ENCODE measurements at places on chromosomes 2 and 18.

DNA sequence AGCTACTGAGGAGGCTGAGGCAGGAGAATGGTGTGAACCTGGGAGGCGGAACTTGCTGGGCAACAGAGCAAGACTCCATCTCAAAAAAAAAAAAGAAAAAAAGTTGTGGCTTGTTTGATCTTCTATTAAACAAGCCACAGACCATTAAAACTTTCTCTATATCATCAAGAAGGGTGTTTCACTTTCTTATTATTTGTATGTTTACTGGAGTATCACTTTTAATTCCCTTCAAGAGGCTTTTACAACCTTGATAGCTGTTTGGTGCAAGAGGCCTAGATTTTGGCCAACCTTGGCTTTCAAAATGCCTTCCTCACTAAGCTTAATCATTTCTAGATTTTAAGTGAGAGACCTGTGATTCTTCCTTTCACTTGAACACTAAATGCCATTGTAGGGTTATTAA, 339.1 kb downstream of the TSN start:
- no peak for DNase-seq

DNA sequence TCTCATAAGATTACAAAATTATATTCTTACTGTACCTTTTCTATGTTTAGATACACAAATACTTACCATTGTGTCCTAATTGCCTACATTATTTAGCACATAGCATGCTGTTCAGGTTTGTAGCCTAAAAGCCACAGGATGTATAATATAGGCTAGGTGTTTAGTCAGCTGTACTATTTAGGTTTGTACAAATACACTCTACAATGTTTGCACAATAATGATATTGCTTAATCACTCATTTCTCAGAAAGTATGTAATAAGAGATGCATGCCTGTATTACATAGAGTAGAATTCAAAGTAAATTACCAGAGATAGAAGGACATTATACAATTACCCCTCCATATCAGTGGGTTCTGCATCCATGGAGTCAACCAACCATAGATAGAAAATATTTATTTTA, 201.1 kb upstream of the COL3A1 start:
- no peak for DNase-seq

GRCh38 chr2:204051984-204052556, 115.5 kb downstream of the ICOS start:
- DNase-seq, result no peak

DNA sequence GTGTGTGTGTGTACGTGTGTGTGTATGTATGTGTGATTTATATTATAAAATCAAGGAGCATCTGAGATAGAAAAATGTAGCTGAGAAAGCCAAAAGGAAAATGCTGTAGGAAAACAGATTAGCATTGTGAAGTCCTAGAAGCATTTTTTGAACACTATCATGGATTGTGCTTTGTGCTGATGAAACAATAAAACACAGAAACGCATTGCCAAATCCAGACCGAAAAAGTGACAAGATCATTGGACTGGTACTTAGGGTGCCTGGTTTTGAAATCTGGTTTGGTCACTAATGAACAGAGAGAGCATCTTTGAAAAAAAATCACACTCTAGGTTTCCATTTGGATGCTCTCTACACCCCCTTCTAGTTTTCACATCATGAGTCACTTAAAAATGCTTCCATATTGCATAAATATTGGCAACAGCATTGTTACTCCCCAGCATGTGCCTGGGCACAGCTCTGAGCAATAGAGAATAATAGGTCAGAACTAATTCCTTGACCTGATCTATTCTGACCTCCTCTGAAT, 214.6 kb upstream of the LRRTM1 start:
- no peak for DNase-seq

DNA sequence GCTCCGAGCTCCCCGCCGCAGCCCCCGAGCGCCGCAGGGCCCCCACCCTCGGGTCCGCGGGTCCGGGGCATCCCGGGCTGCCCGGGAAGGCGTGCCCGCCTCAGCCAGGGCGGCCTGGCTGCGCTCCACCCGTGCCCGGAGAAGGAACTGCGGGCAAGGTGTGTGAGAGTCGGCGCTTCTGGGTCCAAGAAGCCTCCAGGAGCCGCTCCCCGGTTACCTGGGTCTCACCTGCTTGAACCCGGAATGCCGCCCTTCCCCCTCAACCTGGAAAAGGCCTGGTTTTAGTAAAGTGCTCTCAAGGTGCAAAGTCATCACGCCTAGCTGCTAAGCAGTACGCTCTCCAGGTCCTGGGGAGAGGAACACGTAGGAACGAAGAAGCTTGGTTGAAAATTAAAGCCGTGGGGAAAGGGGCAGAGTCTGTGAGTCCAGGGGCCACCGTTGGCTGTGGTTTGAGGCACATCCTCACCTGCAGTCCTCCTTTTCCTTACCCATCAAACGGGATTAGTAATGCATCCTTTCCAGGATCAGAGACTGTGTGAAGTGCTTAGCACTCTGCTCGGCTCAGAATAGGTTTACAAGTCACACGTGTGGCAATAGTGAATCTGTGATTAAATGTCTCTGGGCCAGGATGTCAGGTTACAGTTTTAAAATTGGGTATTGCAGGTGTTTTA, 1.2 kb downstream of the ASAP2 start:
- no peak for DNase-seq

DNA sequence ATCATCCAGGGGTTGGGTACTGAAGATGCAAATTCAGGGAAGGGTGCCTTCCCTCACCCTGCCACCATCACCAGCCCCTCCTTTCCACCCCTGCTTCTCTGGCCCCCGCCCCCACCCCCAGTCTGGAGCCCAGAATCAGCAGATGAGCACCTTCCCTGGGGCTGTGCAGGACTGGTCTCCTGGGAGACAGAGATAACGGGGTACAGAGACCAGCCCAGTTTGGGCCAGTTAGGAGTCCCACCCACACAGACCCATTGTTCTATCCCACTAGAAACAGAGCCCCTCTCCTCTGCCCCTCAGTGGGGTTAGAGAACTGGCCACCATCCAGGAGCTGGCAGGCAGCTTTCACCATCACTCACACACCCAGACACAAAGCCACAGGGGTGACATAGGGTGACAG, 4.5 kb upstream of the CRYBA2 start:
- no peak for DNase-seq

GRCh38 chr18:1102848-1103247, 198.2 kb downstream of the ADCYAP1 start:
- DNase-seq, result no peak

- DNase-seq, result no peak
These were observed 47.9 kb downstream of the KIF5C start for GRCh38 chr2:148922776-148923475.

DNA sequence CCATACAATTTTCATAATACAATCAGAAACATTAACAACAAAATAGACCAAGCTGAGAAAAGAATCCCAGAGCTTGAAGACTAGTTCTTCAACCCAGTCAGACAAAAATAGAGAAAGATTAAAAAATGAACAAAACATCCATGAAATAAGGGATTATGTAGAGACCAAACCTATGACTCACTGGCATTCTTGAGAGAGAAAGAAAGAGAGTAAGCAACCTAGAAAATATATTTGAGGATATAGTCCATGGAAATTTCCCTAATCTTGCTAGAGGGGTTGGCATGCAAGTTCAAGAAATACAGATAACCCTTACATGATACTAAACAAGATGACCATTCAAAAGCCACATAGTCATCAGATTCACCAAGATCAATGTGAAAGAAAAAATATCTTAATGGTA, 281.7 kb downstream of the CCDC85A start:
- DNase-seq, result no peak

DNA sequence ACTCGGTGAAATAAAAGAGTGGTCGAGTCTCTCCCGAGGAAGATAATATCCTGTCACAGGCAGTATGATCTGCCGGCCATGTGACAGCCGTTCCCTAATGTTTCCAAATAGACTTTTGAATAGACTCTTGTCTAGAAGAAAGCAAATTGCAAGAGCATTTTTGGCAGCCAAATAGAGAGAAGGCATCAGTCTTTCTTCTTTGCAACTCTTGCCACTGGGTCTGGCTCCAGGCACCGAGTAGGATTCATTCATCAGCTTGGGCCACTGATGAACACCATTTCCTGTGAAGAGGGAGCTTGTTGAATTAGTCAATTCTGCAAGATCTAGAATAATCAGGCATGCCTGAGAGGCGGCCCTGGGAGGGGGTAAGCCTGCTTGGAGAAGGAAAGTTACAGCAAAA, 165.6 kb downstream of the KLHL29 start:
- no peak for DNase-seq

DNA sequence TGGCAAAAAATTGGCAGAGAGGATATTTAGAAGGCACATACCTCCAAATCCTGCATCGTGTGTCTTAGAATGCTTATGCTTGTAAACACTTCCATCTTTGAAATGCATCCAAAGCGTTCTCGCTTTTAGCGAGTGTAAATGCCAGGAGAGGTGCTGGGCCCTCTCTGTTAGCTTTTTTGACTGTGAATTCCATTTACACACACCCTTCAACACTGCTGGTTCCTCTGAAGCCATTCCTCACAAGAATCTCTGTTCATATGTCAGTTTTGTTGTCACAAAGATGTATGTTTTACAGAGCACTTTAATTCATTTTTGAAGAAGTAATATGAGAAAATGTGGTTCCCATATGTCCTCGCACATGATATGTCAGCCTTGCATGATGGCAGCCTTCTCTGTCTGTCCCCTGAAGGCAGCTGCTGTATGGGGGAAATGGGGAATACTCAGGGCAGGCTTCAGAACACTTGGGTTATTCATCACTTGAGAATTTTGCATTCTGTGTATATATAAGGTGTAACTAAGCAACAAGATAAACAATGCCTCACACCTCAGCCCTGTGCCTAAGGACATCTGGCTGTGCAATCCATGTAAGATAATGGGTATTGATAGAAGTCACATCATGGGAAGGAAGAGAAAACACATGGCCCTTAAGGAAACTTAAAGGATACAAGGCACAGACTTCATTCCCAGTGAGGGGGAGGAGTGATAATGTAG, 52.3 kb downstream of the RAB27B start:
- DNase-seq, result no peak

- no peak for DNase-seq
These were observed 1.3 kb downstream of the KIF3C start for GRCh38 chr2:25980951-25981350.

DNA sequence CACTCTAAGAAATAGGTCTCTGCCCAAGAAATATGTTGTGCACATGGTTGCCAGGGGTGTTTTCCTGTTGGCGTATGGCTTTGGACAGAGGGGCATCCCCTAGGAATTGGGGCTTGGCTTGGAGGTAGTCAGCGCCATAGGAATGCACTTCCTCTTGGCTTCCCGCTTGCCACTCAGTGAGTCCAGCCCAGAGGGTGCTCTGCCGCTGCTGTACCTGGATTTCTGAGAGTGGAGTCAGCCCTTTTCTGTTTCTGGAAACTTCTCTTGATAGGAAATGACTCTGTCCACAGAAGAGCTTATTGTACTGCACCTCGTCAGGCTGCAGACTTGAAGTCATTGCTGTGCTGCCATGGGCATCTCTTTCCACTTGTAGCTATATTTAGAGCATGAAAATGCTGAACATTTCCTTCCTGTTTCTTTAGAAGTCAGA, 116.7 kb upstream of the MGAT5 start:
- DNase-seq, result no peak

GRCh38 chr2:200336980-200337615, 30.6 kb downstream of the SPATS2L start:
- no peak for DNase-seq
